Stimulated activated CD8-positive, alpha-beta memory T cell treated with anti-CD3 and anti-CD28 coated beads, Interleukin-7, amount 100 ng/mL, for 48 hours (primary cell): ENCODE measurements at places on chromosomes 13 and 19.

- DNase-seq: no peak
Observed at GRCh38 chr19:18718015-18718526, 34.6 kb downstream of the CRTC1 start.

DNA sequence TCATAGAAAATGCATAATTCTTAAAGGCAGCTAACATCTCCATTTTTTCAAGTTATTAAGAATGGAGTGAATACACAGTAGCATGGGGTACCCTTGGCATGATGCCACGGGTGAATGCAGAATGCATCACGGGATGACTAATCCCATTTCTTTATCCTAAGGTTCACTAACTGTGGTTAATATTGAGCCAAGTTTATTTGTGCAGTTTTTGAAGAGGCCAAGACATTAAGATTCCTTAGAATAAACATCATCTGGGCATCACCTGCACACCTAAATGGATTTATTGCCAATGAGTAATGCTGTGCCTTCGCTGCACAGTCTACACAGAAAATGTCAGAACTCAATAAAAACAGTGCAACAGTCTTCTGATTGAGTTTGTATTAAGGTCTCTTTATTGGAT lies 333.1 kb downstream of the GPC6 start:
- DNase-seq: no peak

- DNase-seq: no peak
Observed at GRCh38 chr13:76829572-76830327, 56.5 kb downstream of the KCTD12 start.

GRCh38 chr13:50401049-50401505 lies 385.8 kb downstream of the KCNRG start:
- DNase-seq: no peak

DNA sequence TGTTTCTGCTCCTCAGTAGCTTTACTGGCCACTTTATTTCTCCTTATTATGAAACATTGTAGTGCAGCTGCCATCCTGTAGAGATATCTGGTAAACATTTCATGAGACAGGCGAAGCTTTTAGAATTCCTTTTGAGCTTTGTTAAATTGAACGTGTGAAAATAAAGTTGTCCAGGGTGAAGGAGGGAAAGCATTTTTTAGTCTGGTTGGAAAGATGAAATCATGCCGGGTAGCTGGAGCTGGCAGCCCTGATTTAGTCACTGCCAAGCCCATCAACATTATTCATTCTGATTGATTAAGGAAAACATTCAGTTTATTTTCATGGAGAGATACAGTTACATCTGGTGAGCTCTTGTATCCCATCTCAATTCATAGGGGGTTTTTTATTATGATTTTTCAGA lies 326.2 kb upstream of the GPC6 start:
- no peak for DNase-seq

DNA sequence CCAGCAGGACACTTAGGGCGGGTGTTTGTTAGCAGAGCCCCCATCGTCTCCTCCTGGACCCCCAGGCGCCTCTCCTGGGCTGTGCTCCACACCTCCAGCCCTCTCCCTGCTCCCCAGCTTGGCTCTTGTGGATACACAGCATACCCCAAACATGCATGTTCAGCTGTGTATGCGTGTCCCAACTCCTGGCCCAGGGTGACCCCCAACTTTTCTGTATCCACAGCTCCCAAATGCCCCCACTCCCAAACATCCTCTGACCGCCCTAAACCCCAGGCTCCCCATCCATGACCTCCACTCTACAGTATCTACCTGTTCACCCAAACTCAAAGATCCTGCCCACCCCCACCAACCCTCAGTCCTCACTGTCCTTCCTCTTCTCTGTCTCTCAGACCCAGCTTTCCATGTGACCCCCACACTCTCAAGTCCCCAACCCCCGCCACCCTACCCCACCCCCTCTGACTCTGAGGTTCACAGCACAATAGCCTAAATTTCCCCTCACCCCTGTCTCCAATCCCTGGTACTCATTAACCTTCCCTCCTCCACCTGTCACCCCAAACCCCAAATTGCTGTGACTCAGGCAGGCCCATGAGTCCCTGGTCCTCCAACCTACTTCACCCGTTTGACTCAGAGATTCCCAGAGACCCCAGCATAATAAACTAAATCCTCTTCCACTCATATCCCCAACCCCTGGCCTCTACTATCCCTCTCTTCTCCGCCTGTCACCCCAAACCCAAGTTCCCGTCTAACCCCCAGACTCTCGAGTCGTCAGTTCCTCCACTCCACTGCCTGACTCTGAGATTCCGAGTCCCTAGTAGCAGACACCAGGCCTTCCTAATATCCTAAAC lies 968 bp downstream of the UBE2M start:
- no peak for DNase-seq

DNA sequence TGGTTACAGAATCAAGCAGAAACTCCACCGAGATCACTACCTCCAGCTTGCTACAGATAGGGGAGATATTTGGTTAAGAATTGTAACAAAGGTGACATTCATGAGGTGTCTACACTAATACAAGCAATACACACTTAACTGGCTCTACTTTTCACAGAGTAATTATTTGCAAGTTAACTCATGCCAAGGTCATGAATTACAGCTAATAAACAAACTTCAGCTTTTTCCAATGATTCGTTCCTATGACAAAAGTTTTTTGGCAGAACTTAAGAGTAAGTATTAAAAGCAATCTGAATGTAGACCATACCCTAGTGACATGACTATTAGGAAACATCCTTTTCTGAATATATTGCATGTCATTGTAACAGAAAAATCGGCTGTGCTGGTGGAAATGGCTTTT lies 72.1 kb downstream of the LHFPL6 start:
- no peak for DNase-seq

DNA sequence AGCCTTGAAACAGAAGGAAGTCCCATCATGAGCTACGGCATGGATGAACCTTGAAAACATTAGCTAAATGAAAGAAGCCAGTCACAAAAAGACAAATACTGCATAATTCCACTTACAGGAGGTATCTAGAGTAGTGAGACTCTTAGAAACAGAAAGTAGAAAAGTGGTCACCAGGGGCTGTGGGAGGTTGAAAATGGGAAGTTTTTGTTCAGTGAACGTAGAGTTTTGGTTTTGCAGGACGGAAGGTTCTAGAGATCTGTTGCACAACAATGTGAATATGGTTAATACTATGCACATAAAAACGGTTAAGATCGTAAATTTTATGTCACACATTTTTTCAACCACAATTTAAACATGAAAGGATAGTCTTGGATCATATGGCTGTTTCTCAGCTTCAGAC lies 11.9 kb upstream of the SLC10A2 start:
- no peak for DNase-seq

GRCh38 chr13:93655154-93655553 lies 428.5 kb downstream of the GPC6 start:
- DNase-seq: no peak

DNA sequence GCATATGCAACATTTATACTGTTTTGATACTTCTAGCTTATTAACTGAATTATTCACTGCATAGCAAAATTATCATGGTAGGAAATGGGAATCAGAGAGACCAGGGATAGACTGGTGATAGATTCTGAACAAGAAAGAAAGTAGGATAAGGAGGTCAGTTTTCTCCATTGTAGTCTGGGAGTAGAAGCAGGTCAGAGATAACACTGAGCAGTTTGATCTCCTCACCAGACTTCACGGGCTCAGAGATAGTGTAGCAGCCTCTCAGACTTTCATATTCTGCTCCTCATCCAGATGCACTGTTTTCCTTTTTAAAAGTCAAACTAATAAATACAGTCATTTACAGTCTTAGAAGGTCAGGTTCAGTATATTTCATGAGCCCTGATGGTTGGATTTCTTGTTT lies 56.0 kb upstream of the MYO16 start:
- DNase-seq: no peak

GRCh38 chr13:24184265-24184841 lies 23.8 kb downstream of the SPATA13 start:
- no peak for DNase-seq

DNA sequence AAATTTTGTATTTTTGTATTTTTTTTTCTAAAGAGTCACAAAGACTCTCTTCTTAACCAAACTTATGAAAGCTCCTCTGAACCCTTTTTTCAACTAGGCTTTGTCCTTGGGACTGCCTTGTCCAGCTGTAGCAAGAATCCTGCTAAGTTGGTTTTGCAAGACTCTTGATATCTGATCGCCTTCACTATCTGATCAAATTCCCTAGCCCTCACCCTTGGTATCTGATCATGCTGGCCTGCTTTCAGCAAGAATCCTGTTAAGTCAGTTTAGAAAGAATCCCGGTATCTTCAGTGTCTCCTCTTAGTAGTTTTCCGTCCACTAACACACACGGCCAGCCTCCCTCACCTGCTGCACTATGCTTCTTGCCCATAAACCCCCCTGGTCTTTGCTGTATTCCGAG lies 1.9 kb upstream of the SIGLEC5 start:
- no peak for DNase-seq

GRCh38 chr13:98261165-98261702 lies 84.2 kb upstream of the RNF113B start:
- DNase-seq: no peak

GRCh38 chr13:112350300-112350699 lies 25.9 kb upstream of the SPACA7 start:
- no peak for DNase-seq

GRCh38 chr13:109332506-109333499 lies 453.6 kb downstream of the IRS2 start:
- DNase-seq: no peak

DNA sequence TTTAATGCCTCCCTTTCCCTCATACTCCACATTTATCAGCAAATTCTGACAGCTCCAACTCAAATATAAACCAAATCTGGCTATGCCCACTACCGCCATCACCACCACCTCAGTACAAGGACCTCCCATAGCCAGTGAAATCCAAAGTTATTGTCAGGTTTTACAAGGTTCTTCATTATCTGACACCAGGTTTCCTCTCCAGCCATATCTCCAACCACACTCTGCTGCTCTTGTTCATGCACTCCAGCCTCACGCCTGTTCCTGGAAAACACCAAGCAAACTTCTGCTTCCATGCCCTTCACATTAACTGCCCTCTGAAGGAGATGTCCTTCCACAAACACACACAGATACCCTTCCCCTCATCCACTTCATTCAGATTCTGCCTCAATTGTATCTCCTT lies 102.2 kb upstream of the MIR17HG start:
- DNase-seq: no peak

GRCh38 chr19:55461974-55462626 lies 658 bp upstream of the ISOC2 start:
- no peak for DNase-seq

GRCh38 chr13:99695857-99696256 lies 194.6 kb downstream of the TM9SF2 start:
- DNase-seq: no peak

- no peak for DNase-seq
Observed at GRCh38 chr13:34066344-34066743, 248.4 kb downstream of the RFC3 start.

DNA sequence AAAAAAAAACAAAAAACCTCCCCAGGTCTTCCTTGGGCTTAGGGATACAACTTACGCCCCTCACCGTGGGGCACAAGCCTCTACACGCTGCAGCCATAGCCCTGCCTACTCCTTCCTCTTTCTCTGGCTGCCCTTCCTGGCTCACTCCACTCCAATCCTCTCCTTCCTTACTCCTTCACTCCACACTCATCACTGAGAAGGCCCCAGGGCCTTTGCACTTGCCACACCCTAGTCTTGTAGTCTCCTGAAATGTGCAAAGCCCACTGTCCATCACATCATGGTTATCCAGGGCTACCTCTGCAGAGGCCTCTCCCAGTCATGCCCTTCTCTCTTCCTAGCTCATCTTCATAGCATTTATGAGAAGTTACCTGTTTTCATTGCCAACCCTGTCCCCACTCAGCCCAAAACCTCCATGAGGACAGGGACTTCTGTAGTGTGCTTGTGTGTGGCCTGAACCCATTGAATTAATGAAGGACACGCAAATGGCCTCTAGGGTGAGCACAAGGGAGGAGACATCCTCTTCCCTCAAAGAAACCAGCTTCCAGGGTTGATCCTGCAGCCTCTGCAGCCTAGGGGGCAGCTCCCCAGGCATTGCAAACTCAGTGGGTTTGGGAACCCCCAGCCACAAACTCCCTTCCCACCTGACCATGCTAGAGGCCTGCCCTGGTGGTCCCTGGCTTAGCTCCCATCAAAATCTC lies 7.9 kb upstream of the HSH2D start:
- DNase-seq: no peak

DNA sequence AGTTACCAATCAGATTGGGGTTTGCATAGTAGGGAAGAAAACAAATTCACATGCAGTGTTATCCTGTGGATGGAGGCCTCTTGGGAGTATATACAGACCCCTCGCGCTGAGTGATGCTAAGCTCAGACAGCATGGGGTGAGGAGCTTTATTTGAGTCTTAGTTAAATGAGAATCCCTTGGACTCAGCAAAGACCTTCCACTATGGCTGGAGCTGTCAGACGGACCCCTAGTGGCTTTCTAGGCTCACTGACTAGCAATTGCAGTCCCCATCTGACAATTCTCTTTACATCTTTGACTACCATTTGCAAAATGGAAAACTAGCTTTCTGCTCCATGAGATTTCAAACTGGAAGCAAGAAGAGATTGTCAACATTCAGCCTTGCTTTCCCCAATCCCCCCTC lies 90.4 kb downstream of the STOML3 start:
- no peak for DNase-seq

GRCh38 chr13:95470574-95471366 lies 81.8 kb upstream of the CLDN10 start:
- no peak for DNase-seq

DNA sequence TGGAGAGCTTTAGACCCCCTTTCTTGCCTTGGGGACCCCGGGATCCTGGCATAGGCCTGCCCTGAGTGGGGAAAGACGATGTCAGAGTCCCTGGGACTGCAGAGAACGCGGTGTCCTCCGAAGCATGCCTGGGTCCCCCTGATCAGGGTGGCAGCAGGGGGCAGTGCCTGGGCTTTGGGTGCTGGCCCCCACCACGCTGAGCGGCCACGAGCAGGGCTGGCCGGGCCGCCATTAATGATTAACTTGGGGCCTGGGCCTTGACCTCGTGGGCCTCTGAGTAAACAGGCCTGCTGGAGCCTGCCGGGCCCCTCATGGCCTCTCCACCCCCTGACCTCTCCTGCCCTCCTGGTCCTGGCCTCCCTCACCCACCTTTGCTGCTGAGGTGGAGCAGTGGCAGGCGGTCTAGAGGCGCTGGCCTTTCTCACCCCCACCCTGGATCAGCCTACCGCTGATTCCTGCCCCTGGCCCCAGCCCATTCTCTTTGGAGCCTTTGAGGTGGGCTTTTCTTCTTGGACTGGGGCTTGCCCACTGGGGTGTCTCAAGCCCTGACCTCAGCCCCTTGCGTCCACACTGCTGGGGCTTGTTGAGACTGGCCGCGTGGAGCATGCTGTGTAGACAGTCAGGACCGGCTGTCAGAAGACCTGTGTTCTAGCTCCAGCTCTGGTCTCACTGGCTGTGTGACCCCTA lies 26.3 kb downstream of the CEBPA start:
- no peak for DNase-seq

- DNase-seq: no peak
Observed at GRCh38 chr19:35052599-35053190, 11.2 kb downstream of the HPN start.
